ENCODE measurements at places on chromosomes 3 and 15. TPM values are rescaled to one million over a fixed set of nuclear protein-coding genes. Genes with fewer than 3 reads are reported as not detected.

- no peak for DNase-seq
These were observed 6.4 kb downstream of the MAP6D1 start for GRCh38 chr3:183818706-183819624.

DNA sequence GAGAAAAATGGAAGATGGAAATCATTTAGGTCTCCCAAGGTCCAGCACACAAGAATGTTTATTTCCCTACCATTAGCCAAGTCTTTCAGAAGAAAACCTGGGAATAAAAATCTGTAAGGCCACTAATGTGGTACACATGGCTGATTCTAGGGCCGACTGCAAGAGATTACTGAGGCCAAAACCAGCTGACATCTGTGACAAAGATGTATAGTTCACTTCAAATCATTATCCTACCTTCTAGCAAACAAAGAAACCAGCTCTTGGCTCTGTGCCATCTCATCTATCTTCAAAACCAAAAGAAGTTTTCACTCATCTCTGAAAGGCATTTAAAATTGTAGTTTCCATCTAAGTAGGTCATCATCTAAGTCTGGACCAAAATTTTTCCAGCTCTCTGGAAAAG, 43.9 kb downstream of the ERC2 start:
- DNase-seq = no peak

Gene FRMD5
- 0.39 TPM for total RNA-seq

DNA sequence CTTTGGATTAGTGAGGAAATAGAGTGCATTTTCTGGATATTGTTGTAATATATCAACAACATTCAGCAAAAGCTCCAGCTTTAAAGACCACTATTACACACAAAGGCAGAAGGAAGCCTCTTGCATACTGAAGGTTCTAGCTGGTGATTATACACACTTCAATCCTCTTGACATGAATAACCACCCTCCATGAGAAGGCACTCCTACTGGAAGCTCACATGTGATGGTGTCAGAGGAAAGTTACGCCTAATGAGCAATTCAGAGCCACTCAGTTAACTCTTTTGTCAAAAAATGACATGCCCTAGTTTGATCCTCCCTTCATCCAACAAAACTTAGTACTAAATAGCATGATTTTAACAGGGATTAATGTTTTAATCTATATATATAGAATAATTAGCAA, 124.6 kb upstream of the LYSMD4 start:
- no peak for DNase-seq

Gene PLA2G4D
- total RNA-seq = not detected

Gene GOLGA6L2
- not detected for total RNA-seq
